NCI-H510A (cell line): ENCODE measurements at places on chromosomes 6 and 20.

DNA sequence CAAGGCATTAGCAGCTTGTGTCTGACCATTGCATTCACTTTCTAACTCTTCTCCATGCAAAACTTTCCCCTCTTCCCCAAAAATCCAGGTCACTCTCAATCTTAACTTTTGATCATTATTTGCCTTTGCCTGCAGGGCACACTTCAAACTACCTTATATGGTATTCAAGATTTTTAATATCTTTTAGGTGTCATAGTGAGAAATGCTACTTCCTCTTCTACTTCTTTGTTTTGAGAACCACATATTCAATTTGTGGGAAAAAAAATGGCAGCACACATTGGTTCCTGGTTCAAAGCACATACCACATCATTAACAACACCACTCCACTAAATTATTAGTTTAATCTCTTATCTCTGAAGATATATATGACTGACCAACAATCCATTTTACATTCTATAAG is 1267.0 kb upstream of the CITED2 start:
- no peak for DNase-seq

GRCh38 chr6:570825-571224 is 86.1 kb downstream of the HUS1B start:
- no peak for DNase-seq

GRCh38 chr20:61786230-61786629 is 279.5 kb downstream of the TAF4 start:
- no peak for DNase-seq

DNA sequence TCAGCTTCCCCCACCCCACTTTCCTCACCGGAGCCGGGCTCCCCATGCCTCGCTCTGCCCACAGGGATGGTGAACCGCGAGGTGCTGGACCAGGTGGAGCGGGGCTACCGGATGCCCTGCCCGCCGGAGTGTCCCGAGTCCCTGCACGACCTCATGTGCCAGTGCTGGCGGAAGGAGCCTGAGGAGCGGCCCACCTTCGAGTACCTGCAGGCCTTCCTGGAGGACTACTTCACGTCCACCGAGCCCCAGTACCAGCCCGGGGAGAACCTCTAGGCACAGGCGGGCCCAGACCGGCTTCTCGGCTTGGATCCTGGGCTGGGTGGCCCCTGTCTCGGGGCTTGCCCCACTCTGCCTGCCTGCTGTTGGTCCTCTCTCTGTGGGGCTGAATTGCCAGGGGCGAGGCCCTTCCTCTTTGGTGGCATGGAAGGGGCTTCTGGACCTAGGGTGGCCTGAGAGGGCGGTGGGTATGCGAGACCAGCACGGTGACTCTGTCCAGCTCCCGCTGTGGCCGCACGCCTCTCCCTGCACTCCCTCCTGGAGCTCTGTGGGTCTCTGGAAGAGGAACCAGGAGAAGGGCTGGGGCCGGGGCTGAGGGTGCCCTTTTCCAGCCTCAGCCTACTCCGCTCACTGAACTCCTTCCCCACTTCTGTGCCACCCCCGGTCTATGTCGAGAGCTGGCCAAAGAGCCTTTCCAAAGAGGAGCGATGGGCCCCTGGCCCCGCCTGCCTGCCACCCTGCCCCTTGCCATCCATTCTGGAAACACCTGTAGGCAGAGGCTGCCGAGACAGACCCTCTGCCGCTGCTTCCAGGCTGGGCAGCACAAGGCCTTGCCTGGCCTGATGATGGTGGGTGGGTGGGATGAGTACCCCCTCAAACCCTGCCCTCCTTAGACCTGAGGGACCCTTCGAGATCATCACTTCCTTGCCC is 57.4 kb downstream of the SRC start:
- no peak for DNase-seq

DNA sequence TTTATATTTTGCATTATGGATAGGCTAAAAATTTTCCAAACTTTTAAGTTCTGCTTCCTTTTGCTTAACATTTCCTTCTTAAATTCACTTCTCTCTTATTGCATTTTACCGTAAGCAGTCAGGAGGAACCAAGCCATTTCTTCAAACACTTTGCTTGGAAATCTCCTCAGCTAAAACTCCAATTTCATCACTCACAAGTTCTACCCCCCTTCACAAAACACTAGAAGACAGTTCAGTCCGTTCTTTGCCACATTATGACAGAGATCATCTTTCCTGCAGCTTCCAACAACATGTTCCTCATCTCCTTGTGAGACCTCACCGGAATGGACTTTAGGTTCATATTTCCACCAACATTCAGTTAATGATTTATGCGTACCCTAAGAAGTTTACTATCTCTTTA is 79.2 kb upstream of the LY86 start:
- DNase-seq = no peak

DNA sequence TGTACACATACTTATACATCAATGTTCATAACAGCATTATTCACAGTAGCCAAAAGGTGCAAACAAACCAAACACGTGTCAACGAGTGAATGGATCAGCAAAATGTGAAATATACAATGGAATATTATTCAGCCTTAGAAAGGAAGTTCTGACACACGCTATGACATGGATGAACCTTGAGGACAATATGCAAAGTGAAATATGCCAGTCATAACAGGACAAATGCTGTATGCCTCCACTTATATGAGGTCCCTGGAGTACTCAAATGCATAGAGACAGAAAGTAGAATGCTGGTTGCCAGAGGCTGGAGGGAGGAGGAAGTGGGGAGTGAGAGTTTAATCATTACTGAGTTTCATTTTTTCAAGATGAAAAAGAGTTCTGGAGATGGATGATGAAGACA is 37.8 kb upstream of the IGF2R start:
- DNase-seq = no peak

DNA sequence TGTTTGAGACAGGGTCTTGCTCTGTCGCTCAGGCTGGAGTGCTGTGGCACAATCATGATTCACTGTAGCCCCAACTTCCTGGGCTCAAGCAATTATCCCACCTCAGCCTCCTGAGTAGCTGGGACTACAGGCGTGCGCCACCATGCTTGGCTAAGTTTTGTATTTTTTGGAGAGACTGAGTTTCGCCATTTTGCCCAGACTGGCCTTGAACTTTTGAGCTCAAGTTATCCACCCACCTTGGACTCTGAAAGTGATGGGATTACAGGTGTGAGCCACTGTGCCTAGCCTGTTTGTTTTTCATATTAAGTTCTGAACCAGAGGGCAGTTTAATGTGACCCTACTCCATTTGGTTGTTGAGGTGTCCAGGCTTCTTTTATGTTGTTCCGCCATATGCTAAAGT is 194.8 kb downstream of the PLCB1 start:
- no peak for DNase-seq

- DNase-seq = no peak
Observed at GRCh38 chr20:10910535-10911178, 236.9 kb upstream of the JAG1 start.

GRCh38 chr6:148682990-148683389 is 63.8 kb upstream of the UST start:
- no peak for DNase-seq

- no peak for DNase-seq
Observed at GRCh38 chr20:58828136-58828535, 22.6 kb downstream of the GNAS-AS1 start.

GRCh38 chr6:14089224-14089623 is 28.3 kb upstream of the CD83 start:
- DNase-seq = no peak

- DNase-seq = no peak
Observed at GRCh38 chr6:99270030-99270429, 79.4 kb downstream of the FAXC start.

DNA sequence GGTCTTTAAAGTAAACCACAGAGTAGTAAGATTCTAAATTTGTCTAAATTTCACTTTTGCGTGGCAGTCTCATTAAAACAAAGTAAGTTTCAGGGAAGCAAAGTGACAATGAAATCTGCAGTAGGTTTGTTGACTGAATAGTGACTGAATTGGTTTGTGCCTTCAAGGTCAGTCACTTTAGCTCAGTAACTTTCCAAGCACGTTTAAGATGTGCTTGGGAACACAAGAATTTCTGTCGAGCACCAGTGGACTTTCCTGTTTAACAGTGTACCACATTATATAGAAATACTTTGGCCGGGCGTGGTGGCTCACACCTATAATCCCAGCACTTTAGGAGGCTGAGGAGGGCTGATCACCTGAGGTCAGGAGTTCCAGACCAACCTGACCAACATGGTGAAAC is 1.7 kb upstream of the CD24 start:
- no peak for DNase-seq

DNA sequence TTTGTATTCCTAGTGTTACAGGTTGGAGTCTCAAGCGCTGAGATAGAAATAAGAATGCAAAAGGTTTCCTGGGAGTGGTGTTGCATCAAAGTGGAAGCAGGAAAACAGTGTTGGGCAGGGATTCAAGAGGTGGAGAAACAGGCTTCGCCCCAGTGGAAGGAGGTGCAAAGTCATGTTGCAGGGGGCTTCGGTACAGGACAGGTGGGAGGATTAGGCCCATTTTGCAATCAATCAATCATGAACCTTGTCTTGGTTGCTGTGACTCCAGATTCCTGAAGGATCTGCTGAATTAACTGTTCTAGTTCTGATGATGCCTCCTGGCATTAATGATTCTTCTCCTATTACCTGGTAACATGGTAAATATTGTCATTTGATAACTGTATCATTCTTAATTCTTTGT is 22.4 kb upstream of the FAM217A start:
- DNase-seq = no peak

- DNase-seq = no peak
Observed at GRCh38 chr20:61560361-61560853, 308.3 kb downstream of the CDH4 start.

DNA sequence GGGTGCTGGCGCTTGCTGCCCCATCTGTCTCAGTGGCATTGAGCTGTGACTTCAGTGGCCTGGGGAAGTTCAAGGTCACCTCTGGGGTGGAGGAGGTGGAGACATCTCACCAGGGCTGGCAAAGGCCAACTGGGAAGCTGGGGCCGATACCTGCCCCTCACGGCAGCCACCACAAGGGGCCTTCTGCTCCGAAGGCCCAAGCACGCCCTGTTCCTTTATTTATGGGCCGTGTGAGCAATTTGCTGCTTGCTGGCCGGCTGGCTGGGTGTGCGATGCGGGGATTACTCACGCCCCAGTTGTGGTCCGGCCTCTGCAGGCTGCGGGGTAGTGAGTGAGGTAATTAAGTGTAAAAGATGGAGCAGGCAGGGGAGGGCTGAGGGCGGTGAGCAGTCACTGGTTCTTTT is 13.2 kb upstream of the SCRT2 start:
- no peak for DNase-seq

GRCh38 chr20:5722927-5723326 is 27.3 kb upstream of the SHLD1 start:
- DNase-seq = peak; percentile 32

GRCh38 chr6:139881236-139881635 is 506.8 kb upstream of the CITED2 start:
- DNase-seq = no peak

DNA sequence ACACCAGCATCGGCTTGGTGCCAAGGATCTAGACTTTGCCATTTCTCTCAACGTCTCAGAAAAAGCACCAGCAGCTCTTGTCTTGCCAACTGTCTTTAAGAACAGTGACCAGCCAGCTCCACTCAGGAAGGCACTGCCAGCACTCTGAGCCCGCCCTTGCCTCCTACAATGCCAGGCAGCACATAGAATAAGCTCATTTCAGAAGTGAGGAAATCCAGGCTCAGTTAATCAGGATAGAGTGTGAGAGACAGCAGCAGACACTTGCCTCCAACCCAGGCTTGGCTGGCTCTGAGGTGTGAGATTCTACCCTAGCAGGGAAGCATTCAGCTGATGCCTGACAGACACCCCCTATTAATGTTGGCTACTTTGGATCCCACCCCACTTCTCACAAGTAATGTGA is 4.3 kb upstream of the SYNDIG1 start:
- no peak for DNase-seq

GRCh38 chr6:45812922-45813321 is 202.7 kb downstream of the CLIC5 start:
- DNase-seq = no peak

GRCh38 chr6:166904101-166904746 is 52.1 kb downstream of the RNASET2 start:
- no peak for DNase-seq

GRCh38 chr6:159130846-159131245 is 38.4 kb upstream of the FNDC1 start:
- DNase-seq = no peak

GRCh38 chr6:54115966-54116365 is 4.7 kb downstream of the MLIP start:
- no peak for DNase-seq

- no peak for DNase-seq
Observed at GRCh38 chr20:43700627-43701026, 26.2 kb downstream of the GTSF1L start.

- no peak for DNase-seq
Observed at GRCh38 chr20:11582060-11582459, 335.6 kb upstream of the BTBD3 start.

GRCh38 chr6:5172041-5172653 is 87.0 kb downstream of the PPP1R3G start:
- peak; percentile 35 for DNase-seq

DNA sequence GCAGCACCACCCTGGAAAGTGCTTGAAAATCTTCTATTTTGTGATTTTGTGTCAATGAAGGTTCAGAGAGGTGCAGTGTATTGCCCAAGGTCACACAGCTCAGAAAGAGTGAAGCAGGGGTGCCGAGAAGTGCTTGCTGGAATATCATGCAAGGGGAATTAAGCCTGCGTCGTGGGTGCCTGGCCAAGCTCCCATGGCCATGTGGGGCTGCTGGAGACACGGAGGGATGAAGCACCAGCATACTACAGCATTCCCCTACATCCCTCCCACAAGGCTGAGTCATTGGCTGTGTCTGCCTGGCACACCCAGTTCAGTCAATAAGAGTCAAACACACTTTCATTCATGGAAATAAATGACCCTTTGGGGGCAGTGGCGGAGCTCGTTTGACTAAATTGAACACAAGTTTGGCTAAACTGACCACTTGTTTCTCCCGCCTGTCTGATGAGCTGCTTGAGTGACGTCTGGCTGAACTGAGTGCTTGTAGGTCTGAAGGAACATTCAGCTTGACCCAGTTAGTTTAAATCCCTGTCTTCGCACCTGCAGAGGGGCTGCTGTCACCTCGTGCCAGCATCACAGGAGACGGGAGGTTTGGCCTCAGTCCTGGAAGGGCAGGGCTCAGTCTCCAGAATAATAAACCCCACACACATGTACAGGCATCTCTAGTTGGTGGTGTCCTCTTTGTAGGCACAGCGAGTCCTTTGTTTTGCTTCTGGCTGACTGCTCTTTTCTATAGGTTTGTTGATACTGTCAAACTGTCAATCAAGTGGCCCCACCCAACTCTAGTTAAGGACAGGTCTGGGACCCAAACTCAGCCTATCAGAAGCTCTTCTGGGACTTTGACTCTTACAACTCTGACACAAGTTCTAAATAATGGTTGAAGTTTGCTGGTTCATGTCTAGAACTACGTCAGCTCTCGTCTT is 8.4 kb upstream of the TGM2 start:
- no peak for DNase-seq

- DNase-seq = no peak
Observed at GRCh38 chr6:36533321-36533720, 14.0 kb downstream of the STK38 start.

GRCh38 chr6:149235130-149235561 is 82.4 kb upstream of the TAB2 start:
- DNase-seq = peak; percentile 62

- DNase-seq = no peak
Observed at GRCh38 chr20:45406260-45407066, 1.6 kb upstream of the DBNDD2 start.

GRCh38 chr6:152257581-152257980 is 379.6 kb downstream of the SYNE1 start:
- no peak for DNase-seq

- DNase-seq = no peak
Observed at GRCh38 chr6:140317950-140318349, 943.5 kb upstream of the CITED2 start.
